ENCODE measurements at places on chromosomes 13 and 19. TPM values are rescaled to one million over a fixed set of nuclear protein-coding genes. Genes with fewer than 3 reads are reported as not detected.

- DNase-seq, result no peak
Observed at GRCh38 chr13:110676595-110677587, 29.0 kb downstream of the CARS2 start.

DNA sequence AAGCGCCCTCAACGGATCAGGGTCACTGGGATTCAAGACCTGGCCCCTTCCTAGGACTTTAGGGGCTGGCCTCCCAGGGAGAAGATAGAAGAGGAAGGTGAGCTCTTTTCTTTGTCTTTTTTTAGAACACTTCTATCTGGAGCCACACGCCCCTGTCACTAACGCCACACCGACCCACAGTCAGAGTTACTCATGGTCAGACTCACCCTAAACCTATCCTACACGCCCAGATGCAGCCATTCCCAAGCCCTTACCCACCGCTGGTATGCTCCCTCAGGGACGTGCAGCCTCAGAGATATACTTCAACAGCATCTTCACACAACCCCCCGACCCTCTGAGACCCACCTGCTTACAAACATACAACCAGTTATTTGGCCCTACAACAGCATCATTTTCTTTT, 29.9 kb upstream of the MUC16 start:
- no peak for DNase-seq

GRCh38 chr19:44614313-44614712, 950 bp downstream of the IGSF23 start:
- DNase-seq, result no peak

GRCh38 chr13:59398127-59398526, 765.6 kb downstream of the DIAPH3 start:
- DNase-seq, result no peak

DNA sequence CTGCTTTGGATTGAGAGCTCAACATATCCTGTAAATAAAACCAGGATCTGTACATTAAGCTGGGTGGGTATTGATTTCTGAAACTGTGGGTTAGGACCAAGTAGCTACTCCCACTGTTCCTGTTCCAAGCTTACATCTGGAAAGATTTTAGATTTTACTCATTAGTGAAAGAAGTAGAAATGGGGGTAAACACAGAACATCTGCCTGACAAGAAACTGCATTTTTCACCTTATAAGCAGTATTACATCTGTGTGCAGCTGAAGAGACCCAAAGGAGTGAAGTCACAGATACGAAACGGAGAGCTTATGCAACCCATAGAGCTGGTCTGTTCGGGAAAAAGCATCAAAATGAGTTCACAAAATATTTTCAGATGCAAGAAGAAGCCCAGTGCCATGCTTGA, 235.2 kb downstream of the SLITRK5 start:
- no peak for DNase-seq

DNA sequence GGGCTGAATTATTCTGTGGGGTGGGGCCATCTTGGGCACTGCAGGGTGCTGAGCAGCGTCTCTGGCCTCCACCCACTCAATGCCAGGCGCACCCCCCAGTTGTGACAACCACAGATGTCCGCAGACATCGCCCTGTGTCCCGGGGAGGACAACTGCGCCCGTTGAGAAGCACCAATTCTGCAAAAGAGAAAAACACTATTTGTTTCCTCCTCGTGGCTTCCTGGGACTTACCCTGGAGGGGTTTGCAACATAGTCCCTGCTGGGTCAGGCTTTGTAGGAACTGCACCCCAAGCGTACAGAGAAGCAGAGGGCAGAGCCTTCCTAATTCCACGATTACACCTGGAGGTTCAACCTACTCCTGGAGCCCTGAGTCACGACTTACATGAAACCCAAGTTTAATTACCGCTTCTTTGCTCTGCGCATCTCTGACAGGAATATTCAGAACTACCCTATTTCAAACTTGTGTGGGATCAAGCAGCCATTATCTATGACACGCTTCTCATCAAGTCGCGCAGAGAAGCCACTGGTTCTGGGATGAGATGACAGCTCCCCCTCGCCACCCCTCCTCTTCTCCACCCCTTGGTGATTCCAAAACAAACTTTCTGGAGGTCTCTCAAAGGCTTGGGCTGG, 11.1 kb upstream of the SLC39A3 start:
- no peak for DNase-seq

DNA sequence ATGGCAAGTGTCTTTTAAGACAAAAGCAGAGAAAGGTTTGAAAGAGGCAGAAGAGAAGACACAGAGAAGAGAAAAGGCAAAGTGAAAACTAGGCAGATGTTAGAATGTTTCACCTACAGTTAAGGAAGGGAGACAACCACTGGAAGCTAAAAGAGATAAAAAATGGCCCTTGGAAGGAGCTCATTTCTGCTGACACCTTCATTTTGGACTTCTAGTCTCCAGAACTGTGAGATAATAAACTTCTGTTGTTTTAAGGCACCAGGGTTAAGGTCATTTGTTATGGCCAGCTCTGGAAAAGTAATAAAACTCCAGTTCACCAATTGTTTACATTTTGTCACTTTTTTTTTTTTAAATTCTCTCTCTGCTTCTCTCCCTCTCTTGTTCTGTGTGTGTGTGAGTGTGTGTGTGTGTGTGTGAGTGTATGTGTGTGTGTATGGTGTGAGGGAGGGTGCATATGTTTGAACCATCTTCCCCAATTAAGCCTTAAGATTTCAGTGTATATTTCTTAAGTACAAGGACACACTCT, 374.6 kb downstream of the DACH1 start:
- no peak for DNase-seq

DNA sequence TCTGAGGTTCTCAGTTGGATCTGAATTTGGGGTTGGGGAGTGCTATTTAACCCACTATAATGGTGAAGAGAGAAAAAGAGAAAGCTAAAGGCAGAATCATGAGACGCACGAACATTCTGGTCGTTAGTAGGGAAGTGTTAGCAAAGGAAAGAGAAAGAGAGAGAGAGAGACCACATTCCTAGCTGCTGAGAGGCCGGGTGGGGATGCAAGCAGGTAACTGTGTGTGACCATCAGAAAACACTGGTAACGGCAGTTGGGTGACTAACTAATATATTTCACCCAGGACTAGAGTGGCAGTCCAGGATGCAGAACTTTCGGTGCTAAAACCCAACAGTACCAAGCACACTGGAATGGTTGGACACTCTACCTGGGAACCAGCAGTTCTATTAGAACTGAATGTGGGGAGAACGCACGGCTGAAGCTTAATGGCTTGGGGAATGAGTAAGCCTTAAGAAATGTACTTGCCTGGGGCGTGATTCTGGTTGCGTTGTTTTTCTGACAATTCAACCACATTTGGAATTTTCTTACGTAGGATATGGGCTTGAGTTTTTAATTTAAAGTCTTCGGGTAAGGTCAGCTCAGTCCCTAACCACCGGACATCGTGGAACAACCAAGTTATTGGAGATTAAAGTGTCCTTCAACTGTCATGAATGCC, 130.2 kb downstream of the DNAJC15 start:
- DNase-seq, result no peak

DNA sequence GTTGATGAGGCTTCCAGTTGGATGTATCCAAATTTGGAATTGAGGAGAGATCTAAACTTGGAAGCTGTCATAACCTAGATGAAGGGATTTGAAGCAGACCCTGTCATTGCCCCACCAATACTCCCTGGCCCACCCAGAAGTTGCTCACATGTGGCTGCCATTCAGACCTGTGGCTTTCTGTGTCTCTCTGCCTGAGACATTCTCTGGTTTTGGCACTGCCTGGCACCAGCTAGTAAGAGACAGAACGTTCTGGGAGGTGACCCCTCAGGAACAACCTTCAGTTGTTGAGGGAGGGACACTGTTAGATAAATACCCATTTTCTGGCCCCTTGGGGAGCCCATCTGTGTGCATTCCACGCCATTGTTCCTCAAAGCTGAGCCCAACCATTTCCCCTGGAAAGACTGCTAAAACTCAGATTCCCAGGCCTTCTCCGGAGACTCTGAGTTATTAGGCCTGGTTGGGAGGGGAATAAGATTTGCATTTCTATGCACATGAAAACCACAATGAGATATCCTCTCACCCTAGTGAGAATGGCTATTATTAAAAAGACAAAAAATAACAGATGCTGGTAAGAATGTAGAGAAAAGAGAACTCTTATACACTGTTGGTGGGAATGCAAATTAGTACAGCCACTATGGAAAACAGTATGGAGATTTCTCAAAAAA, 290.4 kb downstream of the TSHZ3 start:
- DNase-seq, result no peak

GRCh38 chr13:110114316-110114715, 192.6 kb downstream of the COL4A1 start:
- no peak for DNase-seq

DNA sequence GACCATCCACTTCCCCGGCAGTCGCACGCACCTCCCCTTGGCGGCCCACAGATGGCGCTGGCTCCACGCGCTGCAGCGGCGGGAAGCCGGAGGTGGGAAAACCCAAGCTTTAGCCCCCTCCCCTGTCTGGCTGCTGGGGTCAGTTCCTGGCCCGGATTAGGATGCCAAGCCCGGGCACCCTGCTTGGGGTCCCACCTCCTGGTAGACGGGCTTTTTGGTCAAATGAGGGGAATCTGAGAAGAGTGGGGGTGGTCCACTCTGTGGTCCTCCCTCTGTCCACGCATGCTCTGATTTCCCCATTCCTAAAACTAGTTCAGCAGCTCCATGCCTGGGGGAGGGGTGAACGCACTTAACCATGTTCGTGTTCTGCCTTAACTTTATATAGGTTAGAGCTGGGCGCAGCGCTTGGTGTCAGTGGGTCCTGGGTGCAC, 8.1 kb upstream of the ADGRE2 start:
- DNase-seq, result no peak

- no peak for DNase-seq
Observed at GRCh38 chr13:111940892-111941291, 126.1 kb upstream of the SOX1 start.

DNA sequence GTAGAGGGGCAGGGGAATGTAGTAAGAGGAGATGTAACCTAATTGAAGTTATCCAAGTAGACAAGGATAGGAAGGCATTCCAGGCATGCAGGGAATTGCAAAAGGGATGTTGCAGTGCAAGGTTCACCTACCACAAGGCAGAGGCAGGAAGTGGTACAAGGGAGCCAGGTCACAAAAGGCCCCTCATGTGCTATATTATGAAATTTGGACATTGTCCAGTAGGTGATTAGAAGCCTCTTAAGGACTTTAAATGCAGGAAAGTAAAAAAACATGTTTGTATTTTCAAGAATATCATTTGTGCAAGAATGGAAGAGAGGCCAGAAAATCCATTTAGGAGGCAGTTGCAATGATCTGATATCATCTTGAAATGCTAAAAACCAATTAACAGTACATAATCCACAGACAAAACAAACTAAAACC, 111.4 kb downstream of the FRY start:
- DNase-seq, result no peak

GRCh38 chr19:35703343-35703742, 1.0 kb upstream of the ZBTB32 start:
- DNase-seq, result no peak

MED4 gene
- 52.3 TPM for polyA plus RNA-seq

TPTE2 gene
- polyA plus RNA-seq, result not detected

ZNF132 gene
- 3.8 TPM for polyA plus RNA-seq

INSL3 gene
- polyA plus RNA-seq, result not detected

CEACAM6 gene
- polyA plus RNA-seq, result 0.23 TPM
